ENCODE measurements at places on chromosomes 4 and X.

- DNase-seq, result no peak
These were observed 108.8 kb downstream of the HHIP start for GRCh38 chr4:144754562-144755410.

GRCh38 chr4:129336457-129337227, 240.7 kb downstream of the C4orf33 start:
- no peak for DNase-seq

GRCh38 chr4:151674804-151675391, 85.9 kb downstream of the GATB start:
- DNase-seq, result no peak

DNA sequence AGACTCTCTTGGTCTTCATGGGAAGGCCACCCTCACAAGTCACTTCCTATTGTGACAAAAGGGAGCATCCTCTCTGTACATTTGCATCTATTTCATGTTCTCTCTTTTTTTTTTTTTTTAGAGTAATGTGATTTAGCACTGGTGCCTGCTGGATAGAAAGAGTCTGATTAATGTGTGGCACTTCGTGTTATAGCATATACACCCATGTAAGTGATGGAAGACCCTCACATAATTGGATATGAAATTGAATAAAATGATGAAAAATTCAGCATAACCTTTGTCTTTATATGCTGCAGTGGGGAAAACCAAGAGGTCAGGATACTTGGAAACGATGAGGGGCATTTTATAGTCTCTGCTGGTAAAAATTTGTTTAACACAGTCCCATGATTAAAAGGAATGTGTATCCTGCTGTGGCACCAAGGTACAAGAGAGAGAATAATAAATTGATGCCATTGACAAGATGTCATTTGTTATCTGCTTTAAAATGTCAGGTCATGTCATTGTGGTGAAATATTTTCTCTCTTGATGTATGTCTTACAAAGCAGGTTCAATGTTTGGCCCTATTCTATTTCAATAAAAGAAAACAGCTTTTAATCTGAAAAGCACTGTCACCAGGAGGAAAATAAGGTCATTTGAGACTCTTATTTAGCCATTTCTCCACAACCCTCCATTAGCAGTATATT, 1115.4 kb downstream of the STPG2 start:
- no peak for DNase-seq

- no peak for DNase-seq
These were observed 116.7 kb downstream of the TMA16 start for GRCh38 chr4:163611182-163611581.

DNA sequence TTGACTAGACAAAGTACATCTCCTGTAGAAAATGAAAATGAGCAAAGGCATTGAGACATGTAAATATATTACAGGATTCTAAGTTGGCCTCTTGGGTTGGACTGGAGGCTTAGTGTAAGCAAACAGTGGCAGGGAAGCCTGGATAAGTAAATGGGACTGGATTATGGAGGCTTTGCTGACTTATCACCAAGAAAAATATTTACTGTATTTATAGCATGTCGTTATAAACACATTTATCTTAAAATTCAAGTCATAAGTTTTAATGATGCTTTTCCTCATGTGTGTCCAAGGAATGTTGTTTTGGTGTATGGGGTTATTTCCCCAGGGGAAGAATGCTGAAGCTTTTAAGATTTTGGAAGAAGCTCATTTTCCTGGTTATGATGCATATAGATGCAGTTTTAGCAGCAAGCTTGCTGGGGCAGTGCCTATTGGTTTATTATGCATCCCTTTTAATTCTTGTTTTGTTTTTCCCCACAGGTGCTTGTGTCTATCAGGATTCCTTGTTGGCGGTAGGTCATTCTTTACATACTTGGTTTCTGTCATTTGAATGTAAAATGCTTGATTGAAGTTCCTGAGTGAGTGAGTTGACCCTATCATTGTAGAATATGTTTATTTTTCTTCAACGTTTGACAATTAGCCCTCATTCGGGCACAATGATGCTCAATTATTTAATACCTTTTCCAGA, 8.5 kb downstream of the FRAS1 start:
- no peak for DNase-seq

DNA sequence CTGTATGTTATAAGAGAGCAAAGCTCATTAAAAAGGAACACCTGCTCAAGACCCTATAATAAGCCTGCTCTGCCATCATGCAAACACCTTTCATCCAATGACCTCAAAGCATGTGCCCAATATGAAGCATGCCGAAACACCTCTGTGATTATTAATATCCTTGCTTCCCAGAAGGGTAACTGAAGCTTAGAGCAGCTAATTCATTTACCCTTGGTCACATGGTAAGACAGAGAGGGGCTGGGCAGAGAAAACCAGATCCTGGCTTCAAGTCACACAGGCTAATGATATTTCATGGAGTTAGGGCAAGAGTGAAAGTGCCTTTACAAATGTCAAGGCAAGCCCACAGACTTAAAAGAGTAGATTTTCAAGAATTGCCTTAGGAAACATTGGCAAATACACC, 5.6 kb downstream of the AMOT start:
- DNase-seq, result no peak

- DNase-seq, result no peak
These were observed 50.0 kb downstream of the CCNI start for GRCh38 chr4:77025643-77026321.

DNA sequence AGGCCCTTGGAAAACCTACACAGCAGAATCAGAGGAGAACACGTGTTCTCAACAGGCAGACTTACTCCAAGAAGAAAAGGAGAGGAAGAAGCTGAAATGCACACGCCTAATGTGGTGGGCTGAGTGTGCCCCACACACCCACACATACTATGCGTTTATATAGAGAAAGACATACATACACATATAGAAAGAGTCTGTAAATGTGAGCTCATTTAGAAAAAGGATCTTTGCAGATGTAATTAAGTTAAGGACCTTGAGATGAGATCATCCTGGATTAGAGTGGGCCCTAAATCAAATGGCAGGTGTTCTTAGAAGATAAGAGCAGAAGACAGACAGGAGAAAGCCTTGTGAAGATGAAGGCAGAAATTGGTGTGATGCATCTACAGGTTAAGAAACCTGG, 87.2 kb upstream of the KLF3 start:
- no peak for DNase-seq

DNA sequence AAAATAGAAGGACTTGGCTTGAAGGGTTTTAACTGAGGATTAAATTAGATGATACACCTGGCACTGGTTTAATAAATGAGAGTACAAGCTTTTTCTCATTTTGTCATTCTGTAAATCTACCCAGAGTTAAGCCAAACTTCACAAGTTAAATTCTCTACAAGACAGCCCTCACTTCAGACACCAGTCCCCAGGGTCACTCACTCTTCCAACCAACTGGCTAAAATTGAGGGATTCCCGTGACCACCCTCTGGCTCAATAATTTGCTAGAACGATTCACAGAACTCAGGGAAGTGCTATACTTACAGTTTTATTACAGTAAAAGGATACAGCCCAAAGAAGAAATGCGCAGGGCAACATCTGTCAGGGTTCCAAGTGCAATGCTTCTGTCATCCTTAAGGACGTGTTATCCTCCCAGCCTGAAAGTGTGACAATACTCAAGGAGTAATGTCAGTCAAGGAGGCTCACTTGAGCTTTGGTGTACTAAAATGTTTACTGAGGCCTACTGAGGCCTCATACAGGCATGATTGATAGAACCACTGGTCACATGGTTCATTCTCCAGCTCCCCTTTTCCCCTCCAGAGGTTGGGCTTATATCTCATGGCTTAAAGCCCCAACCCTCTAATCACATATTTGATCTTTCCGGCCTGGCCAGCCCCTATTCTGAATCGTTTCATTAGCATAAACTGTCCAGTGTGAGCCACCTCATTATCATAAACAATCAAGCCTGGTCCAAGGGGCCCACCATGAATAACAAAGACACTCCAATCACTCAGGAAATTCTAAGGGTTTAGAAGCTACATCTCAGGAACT, 9.6 kb upstream of the TMSB4X start:
- no peak for DNase-seq

DNA sequence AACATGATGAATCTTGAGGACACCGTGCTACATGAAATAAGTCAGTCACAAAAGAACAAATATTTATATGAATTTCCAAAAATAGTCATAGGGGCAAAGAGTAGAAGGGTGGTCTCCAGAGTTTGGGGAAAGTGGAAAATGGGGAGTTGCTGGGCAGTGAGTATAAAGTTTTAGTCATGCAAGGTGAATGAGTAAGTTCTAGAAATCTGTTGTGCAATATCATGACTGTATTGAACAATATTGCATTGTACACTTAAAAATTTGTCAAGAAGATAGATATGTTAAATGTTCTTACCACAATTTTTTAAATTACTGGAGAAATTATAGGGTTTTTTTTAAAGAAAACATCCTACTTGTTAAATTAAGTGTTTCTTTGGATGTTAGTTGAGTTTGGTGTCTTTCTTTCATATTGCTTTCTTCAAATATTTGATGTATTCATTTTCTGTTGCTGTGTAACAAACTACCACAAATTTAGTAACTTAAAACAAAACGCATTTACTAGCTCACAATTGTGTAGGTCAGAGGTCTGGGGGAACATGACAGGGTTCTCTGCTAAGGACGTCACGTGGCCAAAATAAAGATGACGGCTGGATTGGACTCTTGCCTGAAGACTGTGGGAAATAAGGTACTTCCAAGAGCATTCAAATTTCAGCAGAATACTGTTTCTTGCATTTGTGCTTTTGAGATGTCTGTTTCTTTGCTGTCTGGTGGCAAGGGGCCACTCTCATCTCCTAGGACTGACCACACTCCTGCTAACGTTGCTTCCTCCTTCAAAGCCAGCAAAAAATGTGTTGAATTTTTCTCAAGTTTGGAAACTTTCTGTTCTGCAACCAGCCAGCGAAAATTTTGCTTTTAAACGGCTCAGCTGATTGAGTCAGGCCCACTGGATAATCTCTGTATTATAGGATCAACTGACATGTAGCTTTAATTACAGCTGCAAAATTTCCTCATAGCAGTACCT, 76.7 kb downstream of the CPEB2 start:
- DNase-seq, result no peak

GRCh38 chr4:184460499-184461285, 13.7 kb downstream of the IRF2 start:
- no peak for DNase-seq

DNA sequence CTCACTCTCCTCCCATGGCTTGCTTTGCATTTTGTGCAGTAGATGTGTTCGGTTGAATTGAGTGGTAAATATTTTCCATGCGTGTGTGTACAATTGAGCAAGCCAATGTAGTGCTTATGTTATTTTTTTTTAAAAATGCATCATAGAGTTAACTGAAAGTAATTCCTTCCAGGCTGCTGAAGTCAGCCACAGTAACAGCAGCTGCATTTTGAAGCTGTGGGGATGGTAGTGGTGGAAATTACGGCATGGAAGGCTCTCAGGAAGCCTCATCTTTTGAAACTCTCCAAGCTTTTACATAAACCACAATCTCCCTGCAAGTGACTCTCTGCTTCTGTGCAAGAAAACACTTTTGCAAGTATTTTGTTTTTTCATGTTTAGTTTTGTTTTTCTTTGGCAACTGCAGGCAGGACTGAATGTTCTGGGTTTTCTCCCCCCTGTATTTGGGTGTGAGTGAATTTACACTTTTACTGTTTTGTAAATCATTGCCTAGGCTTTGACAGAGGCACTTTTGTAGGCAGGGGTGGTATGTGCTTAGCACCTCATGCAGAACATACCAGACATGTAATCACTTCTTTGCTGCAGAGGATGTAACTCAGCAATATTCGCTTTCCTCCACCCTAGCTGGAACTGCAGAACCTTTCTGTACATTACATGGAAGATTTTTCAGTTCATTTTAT, 56.2 kb downstream of the LRRC66 start:
- DNase-seq, result no peak

GRCh38 chr4:165874791-165875371, 1.8 kb downstream of the TLL1 start:
- DNase-seq, result no peak

GRCh38 chr4:1115528-1116293, 2.3 kb upstream of the RNF212 start:
- DNase-seq, result no peak

DNA sequence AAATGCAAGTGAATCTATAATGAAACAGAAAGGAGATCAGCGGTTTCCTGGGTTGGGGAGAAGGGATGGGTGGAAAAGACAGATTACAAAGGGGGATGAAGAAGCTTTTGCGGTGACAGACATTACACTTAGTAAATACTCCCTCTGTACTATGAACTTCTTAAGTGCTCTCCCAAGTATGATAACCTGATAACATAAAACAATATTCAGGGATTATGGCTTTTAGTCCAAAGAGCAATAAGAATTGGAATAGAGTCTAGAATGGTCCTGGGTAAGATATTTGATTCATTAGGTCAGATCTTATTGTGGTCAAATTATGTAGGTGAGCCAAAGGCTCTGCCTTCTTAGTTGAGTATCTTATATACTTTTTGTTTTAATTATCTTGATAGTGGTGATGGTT, 9.2 kb downstream of the LRRC66 start:
- DNase-seq, result no peak

DNA sequence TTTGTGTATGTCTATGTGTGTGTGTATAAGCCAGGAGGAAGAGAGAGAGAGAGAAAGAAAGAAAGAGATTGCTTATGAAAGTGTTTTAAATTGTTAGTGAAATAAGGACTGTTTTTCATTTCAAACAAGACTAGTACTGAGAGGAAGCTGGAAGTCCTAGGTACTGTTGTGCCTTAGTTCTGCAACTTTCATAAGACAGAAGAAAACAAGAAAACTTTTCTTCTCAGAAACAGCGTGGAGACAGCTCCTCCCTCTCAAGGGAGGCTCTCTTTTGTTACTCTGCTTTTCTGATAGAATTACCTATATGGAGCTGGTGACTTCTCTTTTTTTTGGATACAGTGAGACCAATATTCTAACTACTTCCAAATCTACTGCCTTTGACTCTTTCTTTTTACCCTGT, 62.5 kb downstream of the BANK1 start:
- no peak for DNase-seq

GRCh38 chrX:29941287-29941686, 274.1 kb upstream of the MAGEB2 start:
- DNase-seq, result no peak

DNA sequence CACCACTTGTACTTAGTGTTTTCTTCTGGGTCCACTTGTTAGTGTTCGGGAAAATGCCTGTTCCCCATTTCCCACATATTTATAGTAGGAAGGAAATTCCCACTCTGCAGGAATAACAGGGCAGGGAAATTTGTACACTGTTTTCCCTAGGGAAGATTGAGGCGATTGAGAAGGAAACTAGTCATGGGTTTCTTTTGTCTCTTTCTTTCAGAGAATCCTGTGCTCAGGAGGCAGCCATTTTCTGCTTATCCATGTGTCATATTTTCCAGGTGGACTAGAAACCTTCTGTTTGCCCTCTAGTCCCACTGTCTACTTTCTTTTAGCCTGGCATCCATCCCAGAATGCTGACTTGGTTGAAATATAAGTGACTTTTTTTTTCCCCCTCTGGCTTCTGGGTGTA, 299.1 kb upstream of the ANKRD50 start:
- no peak for DNase-seq

DNA sequence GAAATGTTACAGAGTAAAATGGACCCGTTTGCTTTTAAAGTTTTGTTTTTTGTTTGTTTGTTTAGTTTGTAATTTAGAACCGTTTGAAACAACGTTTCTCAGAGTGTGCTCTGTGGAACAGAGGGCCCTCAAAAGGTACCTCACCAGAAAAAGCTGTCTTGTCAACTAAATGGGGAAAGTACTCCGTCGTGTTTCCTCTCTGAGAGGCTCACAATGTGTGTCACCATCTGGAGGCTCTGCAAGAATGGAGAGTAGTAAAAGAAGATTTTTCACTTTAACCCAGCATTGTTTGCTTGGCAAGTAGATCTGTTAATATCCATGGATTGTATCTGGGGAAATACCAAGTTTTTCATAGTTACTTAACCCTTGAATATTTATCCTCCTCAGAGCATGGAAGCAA, 1.5 kb upstream of the ENPEP start:
- no peak for DNase-seq

GRCh38 chrX:118156254-118156952, 39.8 kb upstream of the KLHL13 start:
- DNase-seq, result no peak

Measured in CD4-positive, alpha-beta T cell treated with Interleukin-17A for 1 hour (primary cell).